ENCODE measurements at places on chromosomes 4 and X.

DNA sequence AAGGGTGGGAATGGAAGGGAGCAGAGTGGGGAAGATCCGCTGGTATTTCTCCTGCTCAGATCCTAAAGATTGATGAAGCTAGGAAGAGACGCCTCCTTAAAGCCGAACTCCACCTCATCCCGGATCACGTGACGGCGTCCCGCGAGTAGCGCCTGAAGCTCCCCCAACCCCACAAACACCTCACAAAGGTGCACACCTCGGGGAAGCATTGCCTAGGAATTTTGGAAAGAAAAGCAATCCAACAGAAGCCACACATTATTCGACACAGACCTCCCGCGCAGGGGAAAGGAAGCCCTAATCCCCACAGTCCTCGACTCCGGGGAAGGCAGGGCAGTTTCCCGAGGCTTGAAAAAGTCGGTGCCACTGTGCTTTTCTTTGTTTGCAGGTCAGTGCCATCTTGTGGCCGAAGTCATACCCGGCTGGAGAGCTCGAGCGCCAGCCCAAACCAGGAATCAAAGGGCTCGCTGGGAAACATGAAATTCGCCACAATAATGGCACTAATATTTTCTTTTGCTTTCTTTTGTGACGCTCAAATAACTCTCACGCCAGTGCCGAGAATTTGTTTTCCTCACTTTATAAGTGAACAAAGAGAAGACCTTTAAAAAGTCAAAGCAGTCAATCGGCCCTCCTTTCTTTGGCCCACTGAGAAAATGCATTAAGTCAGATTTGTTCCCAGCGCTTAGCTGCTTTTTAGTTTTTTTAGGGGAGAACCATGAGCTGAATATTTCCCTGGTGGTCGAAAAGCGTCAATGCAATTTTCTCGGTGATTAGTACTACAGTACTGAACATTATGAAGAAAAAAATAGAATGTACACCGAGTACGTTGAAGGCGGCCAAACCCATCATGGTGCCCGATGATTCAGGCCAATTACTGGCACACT is at the start of gene NPY1R:
NPY1R (minus strand) TSS at position 71 of the 881 bp plus-strand sequence. CDS start 6,042 bp downstream, outside the sequence.
- no peak for DNase-seq

GRCh38 chr4:94689155-94689860 is 68.4 kb upstream of the BMPR1B start:
- no peak for DNase-seq

- no peak for DNase-seq
These were observed 147.4 kb downstream of the SMIM20 start for GRCh38 chr4:26061248-26061986.

- no peak for DNase-seq
These were observed 53.6 kb downstream of the PAQR3 start for GRCh38 chr4:78885598-78885997.

DNA sequence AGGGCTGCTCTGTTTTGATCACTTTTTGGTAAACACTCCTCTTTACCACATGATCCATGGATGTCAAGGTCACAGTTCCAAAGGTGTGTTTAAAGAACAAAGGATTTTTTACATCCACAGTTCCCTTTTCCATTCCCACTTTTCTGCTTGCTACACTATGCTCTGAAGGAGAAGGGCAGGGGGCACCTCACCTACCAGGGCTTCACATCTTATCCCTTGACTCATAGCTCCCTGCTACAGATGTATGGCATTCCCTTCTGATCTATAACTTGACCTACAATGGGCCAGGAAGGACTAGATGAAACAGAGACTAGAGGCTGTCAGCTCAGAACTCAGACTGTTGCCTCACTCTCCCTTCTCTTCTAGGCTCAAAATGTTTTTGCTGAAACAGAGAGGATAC is 233.1 kb upstream of the RPS6KA3 start:
- no peak for DNase-seq

GRCh38 chrX:72569786-72570185 is 2.9 kb downstream of the HDAC8 start:
- no peak for DNase-seq

DNA sequence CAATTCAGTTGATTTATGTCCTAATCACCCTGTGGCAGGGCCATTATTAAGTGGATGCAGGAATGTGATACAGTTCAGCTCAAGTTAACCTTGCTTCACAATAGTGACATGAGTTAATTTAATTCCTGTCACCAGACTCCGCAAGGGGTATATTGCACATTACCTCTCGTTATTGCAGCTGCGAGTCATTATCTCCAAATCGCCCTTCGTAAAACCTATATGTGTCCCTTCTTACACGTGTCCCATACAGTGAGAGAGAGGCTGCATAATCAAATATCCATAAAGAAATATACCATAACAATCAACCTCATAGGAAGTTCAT is 369.9 kb upstream of the ANXA10 start:
- DNase-seq: no peak

- no peak for DNase-seq
These were observed 515.1 kb upstream of the DIPK2B start for GRCh38 chrX:45715748-45716147.

DNA sequence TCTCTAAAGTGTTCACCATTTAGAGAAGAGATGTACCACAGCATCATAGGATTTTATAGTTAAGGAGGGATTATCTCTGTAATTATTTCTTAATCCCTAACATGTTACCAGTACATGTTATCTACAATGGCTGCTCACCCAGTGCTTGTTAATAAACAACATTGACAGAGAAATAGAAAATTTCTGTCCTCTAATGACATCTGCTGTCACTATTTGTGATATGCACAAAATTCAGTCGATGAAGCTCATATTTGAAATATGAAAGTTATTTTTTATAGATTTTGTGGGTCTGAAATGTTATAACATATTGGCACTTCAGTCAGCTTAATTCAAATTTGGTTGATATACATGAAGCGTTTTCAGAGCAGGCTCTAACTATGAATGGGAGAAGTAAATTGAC is 48.8 kb upstream of the GRXCR1 start:
- no peak for DNase-seq

DNA sequence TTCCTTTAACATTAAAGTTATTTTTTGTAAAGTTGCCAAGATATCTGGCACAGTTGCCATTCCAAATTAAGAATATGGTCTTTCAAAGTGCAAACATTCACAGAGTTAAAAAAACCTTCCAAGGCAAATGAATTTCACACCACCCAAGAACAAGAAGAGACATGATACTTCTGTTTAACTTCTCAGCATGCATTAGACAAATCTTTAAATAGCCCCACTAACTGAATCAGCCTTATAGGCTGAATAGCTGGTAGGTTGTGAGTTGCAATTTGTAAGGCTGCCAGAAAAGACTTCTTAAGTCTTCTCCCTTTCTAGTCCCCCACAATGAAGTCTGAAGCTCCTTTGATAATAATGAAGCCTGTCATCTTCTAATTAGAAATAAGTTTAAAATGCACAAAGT is 95.6 kb downstream of the MAPK10 start:
- DNase-seq: no peak

GRCh38 chr4:146654687-146655520 is 16.2 kb downstream of the POU4F2 start:
- DNase-seq: no peak

- DNase-seq: no peak
These were observed 1.8 kb downstream of the CCDC22 start for GRCh38 chrX:49237060-49237459.

DNA sequence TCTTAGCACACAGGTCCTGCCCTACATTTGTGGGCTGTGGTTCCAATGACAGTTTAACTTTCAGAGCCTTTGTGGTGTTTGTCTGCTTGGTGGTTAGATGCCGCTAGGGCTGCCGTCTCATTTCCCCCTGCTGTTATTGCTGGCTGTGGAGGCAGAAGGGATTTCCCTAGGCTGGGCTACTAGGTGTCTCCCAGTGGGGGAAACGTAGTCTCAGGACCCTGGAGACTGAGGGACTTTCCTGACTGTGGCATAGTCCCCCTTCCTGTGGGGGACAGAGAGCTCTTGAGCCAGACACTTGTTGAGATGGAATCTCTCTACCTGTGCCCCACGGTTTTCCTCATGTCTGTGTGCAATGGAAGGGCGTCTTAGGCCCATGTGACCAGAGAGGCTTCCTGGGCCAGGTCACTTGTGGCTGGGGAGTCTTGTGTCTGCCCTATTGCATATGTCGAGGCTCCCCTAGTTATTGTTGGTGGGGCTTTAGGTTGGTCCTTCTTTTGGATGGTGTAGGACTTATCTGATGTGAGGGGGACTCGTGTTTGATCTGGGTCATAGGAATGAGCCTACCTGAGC is 68.2 kb downstream of the ARHGAP10 start:
- peak; percentile 43 for DNase-seq

GRCh38 chr4:177001271-177002175 is 208.8 kb upstream of the VEGFC start:
- DNase-seq: no peak

Measured in activated T-helper 9 cell treated with anti-CD3 and anti-CD28 coated beads, Interleukin-2, amount 50 U/mL, for 16 hours (primary cell).